ENCODE measurements at places on chromosomes 3 and 15.

DNA sequence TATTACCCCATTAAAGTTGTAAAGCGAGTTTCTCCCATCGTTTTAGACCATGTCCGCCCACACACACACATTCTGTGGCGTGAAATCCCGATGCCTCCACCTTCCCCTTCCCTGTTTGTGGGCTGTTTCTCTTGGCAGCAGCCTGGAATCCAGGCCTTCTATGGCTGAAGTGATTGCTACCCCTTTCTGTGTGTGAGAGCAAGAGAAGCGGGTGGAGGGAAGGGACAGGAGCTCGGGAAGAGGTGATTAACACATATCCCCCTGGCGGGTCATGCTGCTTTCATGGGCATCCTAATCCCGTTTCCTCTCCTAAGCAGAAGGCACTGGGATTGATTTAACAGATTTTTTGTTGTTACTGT, 283.8 kb upstream of the RGMA start:
- DNase-seq, result no peak

DNA sequence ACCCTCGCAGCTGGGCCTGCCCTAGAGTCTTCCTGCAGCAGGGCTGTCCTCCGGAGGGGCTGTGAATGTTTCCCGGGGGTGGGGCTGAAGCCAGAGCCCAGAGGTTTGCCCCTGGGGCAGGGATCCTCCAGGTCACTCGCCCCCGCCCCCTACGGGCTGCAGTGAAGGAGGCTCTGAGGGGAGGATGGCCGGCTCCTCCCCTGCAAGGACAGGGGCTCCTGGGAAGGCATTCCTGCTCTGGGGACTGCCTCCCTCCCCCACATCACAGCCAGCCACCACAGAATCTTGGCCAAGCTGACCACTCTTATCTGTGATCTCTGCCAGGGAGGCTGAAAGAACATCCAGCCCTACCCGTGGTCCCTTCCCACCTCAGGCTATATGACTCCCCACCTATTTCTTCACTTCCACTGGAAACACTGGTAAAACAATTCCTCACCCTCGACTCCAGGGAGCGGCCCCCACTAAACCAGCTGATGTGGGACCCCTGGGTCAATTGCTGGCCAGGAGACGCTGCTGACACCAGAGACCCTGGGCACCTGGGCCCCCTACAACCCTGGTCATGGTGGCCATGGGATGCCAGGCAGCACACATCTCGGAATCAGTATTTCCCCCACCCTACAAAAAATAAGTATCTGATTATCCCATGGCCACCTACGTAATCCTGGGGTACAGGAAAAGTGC, 66.0 kb downstream of the HMCES start:
- DNase-seq, result no peak

DNA sequence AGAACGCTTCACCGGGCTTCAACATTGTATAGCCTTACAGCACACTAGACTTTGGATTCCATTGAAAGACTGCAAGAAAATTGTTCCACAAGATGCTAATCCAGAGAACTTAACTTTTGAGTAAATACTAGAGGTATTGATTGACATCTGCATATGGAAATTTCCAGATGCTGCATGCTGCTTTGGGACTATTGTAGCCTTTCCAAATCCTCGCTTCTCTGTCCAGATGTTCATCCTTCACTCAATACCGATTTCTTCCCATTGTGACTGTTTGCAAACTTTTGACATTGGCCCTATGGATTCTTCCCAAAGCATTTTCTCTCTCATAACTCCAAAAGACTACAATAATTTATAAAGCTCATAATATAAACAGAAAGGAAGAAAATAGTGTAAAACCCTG, 41.4 kb downstream of the COL6A6 start:
- DNase-seq, result no peak

- no peak for DNase-seq
These were observed 82.9 kb upstream of the THBS1 start for GRCh38 chr15:39497759-39498565.

DNA sequence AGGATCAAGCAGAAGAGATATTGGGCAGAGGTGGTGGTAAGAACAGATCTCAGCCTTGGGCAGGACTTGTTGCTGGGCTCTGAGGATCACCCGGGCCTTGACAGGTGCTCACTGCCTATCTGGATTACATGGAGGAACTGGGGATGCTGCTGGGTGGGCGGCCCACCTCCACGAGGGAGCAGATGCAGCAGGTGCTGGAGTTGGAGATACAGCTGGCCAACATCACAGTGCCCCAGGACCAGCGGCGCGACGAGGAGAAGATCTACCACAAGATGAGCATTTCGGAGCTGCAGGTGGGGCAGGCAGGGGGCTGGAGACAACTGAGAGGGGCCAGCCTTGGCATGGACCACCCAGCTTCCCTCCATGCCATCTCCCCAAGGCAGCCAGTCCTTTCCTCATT, 7.9 kb downstream of the ECE2 start:
- no peak for DNase-seq

DNA sequence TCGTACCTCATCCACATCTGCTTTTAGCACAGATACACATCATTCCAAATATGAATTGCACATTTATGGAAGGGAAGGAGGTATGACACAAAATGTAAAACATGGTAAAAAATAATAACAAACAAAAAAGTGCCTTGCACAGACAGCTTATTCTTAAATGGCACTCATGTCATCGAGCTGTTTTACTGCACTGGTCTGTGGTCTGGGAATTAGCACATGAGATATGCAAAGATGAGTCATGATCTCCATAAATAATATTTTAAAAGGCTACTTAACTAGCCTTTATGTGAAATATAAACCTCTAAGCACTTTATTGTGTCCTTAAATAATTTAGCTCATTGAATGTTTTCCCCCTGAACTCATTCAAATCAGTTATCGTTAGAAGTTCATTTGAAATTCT, 142.2 kb upstream of the ZNF385D start:
- no peak for DNase-seq

- DNase-seq, result no peak
These were observed 53.5 kb upstream of the LCTL start for GRCh38 chr15:66619152-66619903.

GRCh38 chr15:43975326-43975725, 148.5 kb downstream of the WDR76 start:
- DNase-seq, result no peak

- no peak for DNase-seq
These were observed 362.9 kb upstream of the RBMS3 start for GRCh38 chr3:28917895-28918475.

DNA sequence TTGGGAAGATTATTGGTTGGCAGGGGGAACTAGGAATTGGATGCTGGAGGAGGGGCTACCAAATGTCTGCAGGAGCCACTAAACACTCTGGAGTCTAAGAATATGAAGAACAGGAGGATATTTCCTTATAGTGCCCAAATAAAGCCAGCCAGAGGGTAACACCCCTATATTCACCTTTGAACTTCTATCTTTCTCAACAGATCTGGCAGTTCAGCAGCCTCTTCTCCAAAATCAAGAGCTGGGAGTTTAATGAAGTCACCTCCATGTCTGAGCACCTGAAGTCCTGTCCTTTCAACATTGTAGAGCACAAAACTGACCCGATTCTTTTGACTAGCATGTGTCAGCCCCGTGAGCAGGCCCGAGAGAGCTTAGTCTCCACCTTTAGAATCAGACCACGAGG, 33.3 kb downstream of the FBXO40 start:
- DNase-seq, result no peak

DNA sequence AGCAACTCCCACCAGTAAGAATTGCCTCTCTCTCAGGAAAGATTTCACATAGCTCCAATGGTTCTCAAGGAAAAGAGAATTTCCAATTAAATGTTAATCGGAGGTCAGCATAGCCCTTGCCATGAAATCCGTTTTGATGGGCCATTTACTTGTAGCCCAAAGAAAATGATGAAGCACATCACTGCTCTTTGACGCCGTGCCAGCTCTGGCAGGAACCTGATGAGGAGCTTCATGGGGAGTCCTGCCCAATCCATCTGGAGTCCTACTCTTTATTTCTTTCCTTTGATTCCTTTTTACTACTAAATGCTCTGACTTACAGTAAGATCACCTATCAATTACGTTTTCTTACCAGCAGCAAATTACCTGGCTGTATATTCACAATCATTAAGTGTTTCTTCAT, 84.7 kb downstream of the FGF12 start:
- no peak for DNase-seq

DNA sequence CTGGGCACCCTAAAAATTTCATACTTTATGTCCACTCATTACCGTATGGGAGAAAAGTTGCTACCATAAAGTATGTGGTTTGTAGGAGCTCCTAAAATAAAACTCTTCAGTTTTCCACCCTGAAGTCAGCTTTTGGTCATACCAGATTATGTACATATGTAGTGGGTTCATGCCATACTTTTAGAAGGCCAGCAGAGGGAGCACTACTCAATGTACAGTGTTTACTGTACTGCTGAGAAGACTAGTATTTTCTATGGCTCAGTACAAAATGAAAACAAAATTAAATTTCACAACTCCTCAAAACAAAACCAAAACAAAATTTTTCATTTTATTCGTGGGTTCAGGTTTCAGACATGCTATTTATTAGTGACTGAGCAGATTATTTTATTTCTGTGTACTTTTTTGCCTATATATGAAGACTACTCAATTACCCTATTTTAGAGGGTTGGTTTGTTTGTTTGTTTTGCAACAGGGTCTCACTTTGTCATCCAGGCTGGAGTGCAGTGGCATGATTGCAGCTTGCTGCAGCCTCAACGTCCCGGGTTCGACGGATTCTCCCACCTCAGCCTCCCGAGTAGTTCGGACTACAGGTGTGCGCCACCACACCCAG, 24.3 kb downstream of the NXPE3 start:
- DNase-seq, result no peak

DNA sequence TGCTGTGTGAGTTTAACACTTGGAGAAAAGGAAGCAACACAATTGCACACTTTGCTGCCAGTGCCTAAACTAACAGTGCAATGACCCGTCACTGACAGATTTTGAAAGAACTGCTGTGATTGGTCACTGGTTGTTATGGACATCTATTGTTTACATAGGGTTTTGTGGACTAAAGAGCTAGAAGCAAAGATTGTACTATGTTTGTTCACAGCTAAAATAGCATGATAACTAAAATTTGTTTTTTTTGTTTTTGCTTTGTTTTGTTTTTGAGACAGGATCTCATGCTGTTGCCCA, 112.4 kb upstream of the GOLGA8J start:
- no peak for DNase-seq

DNA sequence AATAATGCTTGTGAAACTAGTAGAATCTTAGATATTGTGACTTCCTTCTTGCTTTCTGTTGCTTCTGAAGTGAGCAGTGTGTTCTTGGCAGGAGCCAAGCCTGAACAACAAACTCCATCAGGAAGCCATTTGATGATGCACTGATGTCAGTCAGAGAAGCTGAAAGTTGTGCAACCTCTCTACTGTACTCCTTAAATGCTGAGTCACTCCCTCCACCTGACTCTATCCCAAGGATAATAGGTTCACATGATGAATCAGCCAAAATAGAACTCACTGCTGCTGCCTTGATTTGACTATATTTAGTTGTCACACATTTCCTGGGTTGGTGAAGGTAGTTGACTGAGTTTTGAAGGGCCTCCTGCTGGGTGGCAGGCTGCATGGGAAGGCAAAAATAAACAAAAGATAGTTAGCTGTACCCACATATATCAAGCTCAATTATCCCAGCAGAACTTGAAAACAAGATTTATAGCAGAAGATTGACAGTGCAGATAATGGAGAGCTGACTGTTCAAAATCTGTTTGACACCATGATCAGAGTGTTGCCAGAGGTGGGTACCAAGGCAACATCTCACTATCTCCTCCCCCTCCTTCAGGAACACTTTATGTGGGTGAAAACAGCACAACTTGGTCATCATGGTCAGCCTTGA, 328.4 kb upstream of the DPH6 start:
- no peak for DNase-seq

DNA sequence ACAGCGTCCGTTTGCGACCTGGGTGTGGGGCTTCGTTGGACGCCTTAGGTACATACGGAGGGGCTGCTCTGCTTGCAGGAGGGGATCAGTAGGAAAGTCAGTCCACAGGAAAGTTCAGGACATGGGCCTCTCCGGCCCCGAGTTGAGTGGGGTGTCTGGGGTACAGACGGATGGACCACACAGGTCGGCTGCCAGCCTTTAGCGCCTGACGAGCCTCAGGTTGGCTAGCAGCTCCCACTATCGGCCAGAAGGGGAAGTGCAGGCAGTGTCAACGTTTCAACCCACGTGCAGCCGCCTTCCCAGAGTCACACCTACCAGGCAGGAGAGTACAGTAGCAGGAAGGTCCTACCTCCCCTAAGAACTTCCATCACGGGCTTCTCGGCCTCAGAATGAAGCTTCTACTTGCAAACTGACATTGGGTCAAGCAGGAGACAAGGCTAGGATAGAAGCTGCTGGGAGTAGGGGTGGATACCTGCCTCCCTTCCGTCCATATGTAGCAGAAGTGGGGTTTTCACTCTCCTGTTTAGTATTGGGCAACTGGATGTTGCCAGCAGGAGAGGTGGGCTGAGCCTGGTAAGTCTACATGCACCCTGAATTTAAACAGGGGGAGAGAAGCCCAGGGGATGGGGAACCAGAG, 1.8 kb upstream of the SCN5A start:
- DNase-seq, result peak; percentile 48

- no peak for DNase-seq
These were observed 160.5 kb upstream of the CHRNA7 start for GRCh38 chr15:31869686-31870307.

GRCh38 chr15:40845511-40846284, 1.9 kb downstream of the SPINT1 start:
- no peak for DNase-seq

- DNase-seq, result no peak
These were observed 64.5 kb downstream of the POLQ start for GRCh38 chr3:121481106-121481880.

DNA sequence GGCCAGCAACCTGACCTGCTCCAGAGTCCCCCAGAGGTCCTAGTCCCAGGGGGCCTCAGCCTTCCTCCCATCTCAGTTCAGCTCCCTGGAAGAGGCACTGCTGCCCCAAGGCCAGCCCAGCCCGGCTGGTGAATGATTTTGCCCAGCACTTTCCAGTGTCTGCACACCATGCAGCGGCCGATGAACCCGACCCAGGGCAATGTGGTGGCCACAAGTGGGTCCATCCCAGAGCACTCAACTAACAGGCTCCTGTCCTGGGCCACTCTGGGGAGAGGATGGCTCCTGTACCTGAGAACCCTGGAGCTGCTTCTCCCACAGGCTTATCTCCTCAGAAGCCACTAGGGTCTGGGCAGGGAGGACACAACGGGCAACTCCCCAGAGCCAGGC, 39.2 kb downstream of the PTPN23 start:
- DNase-seq, result no peak

GRCh38 chr3:88025001-88025552, 33.7 kb downstream of the CGGBP1 start:
- no peak for DNase-seq

GRCh38 chr3:195247863-195248189, 23.1 kb downstream of the XXYLT1 start:
- no peak for DNase-seq

DNA sequence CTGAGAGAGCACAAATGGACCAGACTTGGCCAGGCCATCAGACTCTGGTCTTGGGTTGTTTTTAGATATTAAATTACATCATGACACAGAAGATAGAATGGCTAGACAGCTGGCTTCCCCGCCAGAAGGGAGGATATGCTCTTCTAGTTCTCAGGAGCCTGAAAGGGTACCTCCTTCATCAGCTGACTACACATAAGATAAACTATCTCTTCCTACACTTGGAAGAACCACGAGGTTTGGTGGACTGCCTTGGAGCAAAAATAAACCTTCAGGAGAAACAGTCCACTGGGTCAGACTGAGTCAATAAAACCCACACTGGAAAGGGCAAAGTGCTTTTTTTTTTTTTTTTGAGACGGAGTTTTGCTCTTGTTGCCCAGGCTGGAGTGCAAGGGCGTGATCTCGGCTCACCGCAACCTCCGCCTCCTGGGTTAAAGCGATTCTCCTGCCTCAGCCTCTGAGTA, 26.3 kb upstream of the DYNC1LI1 start:
- DNase-seq, result no peak

Data from stimulated activated CD8-positive, alpha-beta memory T cell treated with anti-CD3 and anti-CD28 coated beads, Interleukin-7, amount 100 ng/mL, for 1 hour (primary cell).